Left lung (tissue), 14 donors: ENCODE measurements at places on chromosomes 2 and 18.

DNA sequence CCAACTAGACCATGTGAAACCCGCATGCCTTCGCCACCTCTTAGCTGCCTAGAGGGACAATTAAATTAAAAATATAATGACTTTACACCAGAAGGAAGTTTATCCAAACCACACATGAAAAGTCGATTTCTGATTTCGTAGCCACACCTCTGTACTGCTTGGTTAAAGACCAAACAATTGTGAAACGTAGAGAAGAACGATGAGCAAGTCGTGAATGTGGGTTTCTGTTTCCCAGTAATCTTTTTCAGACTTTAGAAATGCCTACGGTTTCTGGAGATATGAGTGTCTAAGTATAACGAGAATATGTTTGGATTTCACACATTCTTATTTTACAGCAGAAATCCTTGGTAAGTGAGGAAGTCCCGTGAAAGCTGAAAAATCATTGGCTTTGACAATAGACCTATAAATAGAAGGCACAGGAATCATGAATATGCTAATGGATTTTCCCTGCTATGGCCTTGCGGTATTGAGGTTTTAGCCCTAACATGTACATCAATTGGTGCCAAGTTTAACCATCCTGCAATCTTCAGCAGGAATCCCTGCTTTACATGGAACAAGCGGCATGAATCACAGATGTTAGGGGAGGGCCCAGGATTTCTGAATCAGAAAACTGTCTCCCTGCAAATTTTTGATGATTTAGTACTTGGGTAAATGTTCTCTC lies 105.6 kb downstream of the TTC32 start:
- DNase-seq: no peak

DNA sequence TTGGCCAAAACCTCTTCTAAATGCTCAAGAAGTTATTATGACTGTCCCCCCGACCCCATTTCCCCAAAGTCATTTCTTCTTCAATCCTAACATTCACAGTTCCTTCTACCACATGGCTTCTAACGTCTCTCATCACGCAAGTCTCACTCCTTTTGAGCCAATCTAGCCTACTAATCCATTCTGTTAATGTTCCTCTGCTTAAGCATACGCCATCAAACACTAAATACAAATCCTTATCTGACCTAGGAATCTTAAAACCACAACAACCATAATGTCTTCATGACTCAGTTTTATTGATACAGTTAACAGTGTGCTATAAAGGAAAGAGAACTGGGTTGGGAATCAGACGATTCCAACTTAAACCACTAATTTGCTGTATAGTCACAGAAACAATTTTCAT lies 23.9 kb downstream of the HNRNPLL start:
- no peak for DNase-seq

DNA sequence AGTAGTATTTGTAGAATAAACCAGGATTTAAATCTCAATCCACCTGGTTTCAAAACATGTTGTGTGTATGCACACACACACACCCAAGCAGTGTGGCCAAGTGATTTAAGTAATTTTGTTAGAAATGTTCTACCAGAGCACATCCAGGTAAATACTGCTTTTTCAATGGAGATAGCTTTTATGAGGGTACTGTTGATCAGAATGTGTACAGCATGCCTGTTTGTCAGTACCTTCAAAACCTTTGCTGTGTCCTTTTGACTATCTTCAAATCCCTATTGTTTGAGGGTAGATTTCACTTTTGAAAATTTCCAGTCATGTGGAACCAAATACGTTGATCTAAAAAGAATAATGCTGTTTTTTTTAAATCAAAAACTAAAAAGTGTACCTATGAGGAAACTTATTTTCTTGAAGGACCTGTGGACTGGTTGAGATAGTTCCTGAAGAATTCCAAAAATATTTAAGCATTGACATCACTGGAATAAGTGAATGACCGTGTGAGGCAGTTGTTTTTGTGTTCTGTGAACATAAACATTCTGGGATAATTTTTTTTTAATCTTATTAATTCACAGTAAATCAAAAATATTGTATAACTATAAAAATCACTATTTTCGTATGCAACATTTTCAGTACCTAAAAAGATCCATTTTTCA lies 70.9 kb downstream of the PTRHD1 start:
- no peak for DNase-seq

DNA sequence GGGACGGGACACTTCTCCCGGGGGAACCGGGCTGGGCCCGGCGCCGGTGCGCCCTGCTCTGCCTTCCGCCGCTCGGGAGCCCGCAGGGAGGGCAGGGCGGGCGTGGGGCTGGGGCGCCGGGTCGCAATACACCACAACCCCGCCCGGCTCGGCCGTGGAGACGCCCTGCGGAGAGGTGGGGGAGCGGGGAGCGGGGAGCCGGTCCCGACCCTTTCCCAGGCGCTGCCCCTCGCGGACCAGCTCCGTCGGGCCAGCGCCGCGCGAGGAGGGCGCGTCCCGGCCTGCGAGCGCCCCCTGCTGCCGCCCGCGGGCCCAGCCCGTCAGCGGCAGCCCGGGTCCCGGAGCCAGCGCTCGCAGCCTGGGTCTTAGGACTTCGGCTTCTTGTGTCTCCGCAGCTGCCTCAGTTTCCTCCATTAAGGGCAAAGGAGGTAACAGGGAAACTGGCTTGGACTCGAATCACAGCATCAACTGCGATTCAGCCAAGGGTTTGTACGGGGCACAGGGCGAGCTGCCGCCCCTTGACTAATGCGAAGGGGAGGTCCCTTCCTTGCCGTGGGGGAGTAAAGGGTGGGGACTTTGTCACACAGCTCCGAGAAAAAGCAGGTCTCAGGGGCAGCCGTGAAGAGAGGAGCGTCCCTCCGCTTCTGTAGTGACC lies 635 bp upstream of the ADRA2B start:
- DNase-seq: peak; percentile 40

GRCh38 chr2:1052771-1053191 lies 102.1 kb downstream of the SNTG2 start:
- DNase-seq: no peak

DNA sequence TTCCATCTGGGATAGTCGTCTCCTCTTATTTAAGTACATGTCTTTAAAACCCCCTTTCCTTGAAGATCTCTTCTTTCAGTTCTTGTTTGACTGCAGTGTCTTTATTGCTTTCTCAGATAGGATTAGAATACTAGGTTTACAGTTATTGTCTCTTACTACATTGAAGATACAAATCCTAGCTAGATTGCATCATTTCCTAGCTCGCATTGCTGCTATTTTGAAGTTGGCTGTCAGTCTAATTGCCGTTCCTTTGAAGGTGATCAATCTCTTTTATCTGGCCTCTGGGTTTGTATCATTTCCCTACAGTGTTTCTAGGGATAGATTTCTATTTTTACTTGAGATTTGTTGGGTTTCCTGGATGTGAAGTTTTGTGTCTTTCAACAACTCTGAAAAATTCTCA lies 20.9 kb downstream of the ARMC9 start:
- no peak for DNase-seq

- no peak for DNase-seq
These were observed 68.6 kb upstream of the DNMT3A start for GRCh38 chr2:25410370-25410769.

GRCh38 chr2:43149482-43150107 lies 76.8 kb downstream of the ZFP36L2 start:
- no peak for DNase-seq

GRCh38 chr2:129880971-129881370 lies 98.5 kb upstream of the RAB6C start:
- DNase-seq: no peak

DNA sequence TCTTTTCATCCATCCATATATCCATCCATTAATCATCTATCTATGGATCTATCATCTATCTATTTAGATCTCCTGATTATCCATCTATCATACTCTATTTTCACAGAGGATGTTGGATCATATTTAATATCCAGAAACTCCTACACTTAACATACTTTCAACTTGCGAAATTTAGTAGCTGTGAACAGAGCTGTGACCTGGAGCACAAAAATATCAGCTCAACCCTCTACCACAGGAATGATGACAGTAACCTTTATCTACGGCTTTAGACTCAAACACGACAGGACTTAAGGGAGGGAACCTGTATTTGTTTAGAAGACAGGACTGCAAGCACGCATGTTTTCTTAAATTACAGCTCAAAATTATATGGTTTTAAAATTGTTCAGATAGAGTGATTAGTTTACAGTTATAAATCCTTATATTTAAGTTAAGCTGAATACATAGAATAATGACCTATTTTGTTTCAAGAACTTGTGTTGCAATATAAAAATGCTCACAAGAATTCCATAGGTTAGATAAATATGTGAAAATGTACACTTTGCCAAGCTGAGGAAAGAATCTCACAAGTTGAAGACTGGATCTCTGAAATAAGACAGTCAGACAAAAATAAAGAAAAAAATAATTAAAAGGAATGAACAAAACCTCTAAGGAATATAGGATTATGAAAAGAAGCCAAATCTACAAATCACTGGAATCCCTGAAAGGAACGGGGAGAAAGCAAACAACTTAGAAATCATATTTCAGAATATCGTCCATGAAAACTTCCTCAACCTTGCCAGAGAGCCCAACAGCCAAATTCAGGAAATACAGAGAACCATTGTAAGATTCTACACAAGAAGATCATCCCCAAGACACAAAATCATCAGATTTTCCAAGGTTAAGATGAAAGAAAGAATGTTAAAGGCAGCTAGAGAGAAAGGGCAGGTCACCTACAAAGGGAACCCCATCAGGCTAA lies 142.0 kb downstream of the COL6A3 start:
- no peak for DNase-seq

- DNase-seq: no peak
These were observed 70.7 kb upstream of the BCL2L11 start for GRCh38 chr2:111049792-111050640.

GRCh38 chr2:13996527-13996926 lies 636.0 kb upstream of the LRATD1 start:
- DNase-seq: no peak

DNA sequence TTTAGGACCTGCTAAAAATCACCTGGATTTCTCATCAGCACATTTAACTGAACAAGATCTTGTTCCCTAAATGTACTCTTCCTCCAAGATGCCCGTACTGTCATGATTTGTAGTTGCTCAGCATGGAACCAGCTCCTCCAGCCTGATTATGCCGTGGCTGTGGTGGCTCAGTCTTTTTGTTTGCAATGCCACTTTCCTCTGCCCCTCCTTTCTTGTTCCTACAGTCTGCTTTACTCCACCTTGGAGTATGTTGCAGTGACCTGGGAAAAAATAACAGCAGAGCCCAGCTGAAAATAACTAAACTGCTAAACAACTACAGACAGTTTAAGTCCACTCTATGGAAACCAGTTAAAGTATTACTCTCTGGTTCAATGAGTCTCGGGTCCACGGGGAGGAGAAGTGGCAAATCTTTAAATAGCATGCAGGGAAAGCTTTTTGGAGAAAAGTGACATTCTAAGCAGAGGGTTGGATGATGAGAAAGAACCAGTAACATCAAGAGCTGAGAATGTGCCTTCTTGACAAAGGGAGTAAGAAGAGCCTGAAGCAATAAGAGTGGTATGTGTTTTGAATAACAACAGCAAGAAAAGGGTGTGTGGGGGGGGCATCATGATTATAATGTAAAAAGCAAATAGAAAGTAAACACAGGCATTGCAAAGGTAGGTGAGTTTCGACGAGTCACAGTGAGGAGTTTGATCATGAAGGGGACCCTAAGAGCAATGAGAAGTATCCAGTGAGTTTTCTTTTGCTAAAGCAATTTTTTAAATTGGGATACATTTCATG lies 225.7 kb downstream of the TMX3 start:
- DNase-seq: no peak

DNA sequence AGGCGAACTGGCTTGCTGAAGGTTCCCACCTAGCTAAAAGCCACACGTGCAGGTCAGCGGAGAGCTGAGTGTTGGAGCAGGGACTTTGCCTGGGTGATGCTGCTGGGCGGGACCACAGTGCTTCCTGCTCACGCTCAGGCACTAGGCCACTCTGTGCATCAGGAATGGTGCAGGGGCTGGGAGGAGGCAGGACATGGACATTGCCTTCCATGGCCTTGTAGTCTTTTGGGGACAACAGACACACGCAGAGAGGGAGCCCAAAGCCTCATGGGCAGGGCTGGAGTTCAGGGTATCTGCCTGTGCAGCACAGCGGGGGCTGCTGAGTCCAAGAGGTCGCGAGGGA lies 207.2 kb downstream of the ZBTB7C start:
- DNase-seq: no peak

DNA sequence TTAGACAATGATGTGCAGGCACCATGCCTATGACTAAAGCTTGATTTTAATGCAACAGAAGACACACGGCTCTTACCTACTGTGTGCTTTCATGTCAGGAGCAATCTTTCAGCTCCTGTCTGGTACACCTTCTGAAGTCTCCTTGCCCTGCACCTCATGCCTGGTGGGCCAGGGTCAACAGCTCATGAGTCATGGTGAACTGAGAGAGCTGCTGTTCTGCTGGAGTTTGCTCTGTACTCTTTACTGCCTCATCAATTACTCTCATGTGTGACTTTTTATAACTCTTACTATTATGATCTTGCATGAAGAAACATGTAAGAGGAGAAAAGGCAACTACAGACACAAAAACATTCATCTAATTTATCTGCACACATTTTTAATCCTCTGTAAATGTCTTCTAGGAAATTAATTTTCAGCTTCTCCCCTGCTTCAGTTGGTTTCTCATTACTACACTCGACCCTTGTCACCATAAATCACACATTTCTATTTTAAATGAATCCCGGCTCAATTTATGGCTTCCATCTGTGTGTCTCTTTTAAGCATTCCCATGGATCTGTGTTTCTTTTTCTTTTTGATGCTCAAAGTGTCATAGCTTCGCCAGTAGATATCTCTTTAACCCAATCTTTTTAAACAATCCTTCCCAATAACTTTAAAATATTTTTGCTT lies 9.7 kb downstream of the SERPINB7 start:
- DNase-seq: no peak

GRCh38 chr18:33505798-33506197 lies 65.3 kb upstream of the CCDC178 start:
- no peak for DNase-seq

GRCh38 chr18:75840131-75840530 lies 412.6 kb upstream of the SMIM21 start:
- no peak for DNase-seq

GRCh38 chr2:161982548-161983330 lies 91.3 kb downstream of the DPP4 start:
- no peak for DNase-seq

DNA sequence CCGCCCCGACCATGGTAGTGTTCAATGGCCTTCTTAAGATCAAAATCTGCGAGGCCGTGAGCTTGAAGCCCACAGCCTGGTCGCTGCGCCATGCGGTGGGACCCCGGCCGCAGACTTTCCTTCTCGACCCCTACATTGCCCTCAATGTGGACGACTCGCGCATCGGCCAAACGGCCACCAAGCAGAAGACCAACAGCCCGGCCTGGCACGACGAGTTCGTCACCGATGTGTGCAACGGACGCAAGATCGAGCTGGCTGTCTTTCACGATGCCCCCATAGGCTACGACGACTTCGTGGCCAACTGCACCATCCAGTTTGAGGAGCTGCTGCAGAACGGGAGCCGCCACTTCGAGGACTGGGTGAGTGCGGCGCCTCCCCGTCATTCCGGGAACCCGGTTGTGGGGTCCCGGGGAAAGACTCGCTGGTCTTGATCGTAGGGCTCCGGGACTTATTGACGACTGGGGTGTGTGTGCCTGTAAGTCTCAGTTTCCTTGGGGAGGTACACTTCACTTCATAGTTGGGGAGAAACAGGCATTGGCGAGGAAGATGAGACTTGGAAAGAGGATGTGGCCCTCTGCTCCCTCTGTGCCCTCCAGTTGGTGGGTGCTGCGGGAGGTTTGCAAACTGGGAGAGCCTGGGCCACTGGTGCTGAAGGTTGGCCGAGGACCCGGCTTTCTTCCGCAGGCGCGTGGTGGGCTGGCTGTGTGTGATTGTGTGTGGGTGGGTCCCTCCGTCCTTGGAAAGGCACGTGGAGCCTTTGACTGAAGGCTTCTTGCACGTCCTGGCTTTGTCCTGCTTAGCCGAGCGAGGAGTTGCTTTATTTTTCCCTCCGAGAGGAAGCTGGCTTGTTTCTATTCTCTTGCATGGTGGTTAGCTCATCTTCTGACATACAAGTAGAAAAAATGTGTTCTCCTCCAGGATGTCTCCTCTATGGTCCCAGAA lies 886 bp downstream of the PRKCE start:
- peak; percentile 62 for DNase-seq
